ENCODE measurements at places on chromosomes 16 and 17.

- DNase-seq, result no peak
Observed at GRCh38 chr17:60351012-60351695, 40.8 kb downstream of the USP32 start.

DNA sequence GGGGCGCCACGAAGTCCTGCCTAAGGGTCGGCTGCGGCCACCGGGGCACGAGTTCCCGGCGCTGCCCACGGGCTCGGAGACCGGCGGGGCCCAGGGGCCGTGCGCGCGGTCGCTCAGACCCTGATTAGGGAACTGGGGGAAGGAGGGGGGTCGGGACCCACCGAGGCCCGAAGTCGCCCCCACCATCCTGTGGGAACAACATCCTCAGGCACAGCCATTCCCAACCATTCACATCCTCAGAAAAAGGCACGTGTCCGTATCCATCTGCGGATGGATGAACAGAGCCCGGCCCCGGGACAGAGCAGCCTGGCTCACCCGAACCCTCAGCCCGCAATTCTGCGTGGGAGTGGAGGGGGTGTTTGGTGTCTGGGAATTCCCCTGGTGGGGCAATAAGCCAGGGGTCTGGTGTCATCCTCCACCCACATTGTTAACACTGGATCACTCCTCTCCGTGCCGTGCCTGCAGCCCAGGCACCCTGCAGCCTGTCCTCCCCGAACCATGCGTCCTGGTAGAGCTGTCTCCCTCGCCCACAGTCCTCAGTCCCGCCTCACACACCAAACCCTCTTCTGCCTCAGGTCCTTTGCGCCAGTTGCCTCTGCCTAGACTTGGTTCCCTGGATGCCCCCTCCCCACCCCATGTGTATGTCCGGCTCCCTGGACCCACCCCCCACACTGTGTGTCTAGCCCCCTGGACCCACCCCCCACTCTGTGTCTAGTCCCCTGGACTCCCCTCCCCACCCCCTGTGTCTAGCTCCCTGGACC lies 789 bp upstream of the CCDC57 start:
- DNase-seq, result no peak

DNA sequence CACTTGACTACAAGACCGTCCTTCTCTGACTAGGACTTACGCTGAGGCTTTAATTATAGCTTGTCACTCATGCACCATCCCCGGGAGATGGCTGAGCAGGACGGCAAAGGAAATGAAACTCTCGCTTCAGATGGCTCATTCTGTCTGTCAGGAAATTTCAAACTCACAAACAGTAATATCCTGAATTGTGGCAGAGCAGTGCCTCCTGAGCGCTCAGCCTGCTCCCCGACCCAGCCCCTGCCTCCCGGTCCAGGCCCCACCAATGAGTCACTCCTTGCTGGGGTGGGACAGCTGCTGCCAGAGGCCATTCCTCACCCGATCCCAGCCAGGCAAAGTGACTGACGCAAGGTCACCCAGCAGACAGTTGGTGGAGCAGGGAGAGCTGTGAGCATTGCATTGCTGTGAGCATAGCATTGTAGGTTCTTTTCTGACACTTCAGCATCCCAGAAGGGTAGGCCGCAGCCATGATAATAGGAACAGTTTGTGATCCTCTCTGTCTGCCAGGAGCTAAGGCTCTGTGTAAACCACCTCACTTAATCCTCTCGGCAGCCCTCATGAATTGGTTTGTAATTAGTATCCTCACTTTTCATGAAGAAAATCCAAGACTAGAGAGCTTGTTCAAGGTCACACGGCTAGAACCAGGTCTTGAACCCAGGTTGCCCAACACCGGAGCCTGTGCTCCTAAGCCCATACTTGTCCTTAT lies 20.9 kb downstream of the CCDC182 start:
- DNase-seq, result no peak

- DNase-seq, result peak; percentile 87
Observed at GRCh38 chr17:15260376-15261257, 4.5 kb downstream of the PMP22 start.

- no peak for DNase-seq
Observed at GRCh38 chr16:68231384-68232136, 4.4 kb downstream of the ESRP2 start.

DNA sequence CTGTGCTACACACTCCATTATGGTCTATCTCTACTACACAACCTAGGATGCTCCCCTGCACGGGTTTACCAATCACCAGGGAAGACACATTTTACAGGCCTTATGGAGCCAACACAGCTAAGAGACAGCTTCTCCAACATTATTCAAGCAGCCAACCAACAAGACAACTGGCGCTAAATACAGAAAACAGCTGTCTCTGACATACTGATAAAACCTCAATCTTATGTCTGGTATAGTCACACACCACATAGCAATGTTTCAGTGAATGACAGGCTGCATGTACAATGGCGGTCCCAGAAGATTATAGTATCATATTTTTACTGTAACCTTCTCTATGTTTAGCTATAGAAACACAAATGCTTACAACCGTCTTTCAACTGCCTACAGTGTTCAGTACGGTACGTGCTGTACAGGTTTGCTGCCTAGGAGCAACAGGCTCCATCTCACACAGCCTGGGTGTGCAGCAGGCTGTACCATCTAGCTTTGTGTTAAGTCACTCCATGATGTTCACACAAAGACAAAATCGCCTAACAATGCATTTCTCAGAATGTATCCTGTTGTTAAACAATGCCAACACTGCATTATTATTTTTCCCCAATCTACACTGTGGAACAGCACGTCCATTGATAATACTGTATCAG lies 10.9 kb downstream of the USP22 start:
- DNase-seq, result no peak

DNA sequence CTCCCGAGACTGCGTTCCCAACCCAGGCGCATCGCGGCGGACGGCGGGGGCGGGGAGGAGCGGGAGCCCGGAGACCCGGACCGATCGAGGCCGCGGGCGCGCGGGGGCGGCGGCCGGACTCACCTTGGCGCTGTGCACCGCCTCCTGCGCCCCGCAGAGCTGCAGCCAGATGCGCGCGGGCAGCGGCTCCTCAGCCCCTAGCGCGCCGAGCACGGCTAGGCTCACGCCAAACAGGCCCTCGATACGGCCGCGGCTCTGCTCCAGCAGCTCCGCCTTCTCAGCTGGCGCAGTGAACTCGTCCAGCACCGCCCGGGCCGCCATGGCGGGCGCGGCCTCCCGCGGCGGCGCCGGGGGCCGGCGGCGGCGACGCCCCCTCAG lies 339 bp downstream of the N4BP1 start:
- DNase-seq, result peak; percentile 16

- no peak for DNase-seq
Observed at GRCh38 chr16:8713635-8714172, 39.3 kb downstream of the ABAT start.

DNA sequence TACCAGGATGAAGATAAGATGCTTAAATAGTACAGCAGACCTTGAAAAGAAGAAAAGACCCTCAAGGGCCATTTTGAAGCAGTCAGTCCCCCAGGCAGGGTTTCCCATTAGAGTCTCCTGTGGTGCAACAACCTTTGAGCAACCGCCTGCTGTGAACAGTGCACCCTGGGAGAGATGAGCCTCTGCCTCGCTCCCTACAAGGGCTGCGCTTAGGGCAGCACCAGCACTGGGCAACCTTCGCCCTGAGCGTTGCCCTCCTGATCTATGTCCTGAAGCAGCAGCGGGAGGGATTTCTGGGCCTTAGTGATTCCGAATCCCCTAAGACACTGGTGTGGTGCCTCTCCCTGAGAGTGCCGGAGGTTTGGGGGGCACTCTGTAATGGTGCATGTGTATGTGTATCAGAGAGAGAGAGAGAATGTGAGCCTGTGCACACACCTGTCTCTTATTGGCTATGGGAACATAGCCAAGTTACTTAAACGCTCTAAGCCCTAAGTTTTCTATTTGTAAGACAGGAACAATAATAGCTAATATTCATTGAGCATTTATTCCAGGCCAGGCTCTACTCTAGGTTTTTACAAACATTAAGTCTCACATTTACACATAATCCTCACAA lies 25.2 kb upstream of the ABCC12 start:
- DNase-seq, result no peak

DNA sequence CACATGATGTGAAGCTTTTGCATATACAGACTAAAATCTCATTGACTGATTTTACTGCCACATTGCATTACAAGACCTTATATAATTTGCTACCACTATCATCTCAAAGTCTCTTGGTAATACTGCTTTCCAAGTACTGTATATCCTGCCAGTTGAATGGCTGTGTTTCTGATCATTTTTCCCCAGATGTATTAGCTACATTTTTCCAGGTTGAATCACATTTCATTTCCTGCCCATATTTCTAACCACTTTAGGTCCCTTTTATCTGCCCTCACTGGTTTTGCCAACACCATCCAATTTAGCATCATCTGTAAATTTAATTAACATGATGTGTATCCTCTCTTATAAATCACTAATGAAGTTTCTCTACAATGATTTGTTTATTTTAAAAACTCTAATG lies 365.7 kb upstream of the PMFBP1 start:
- DNase-seq, result peak; percentile 38

- DNase-seq, result no peak
Observed at GRCh38 chr16:76278086-76278485, 885 bp downstream of the CNTNAP4 start.

- no peak for DNase-seq
Observed at GRCh38 chr16:62755938-62756337, 719.7 kb upstream of the CDH8 start.

DNA sequence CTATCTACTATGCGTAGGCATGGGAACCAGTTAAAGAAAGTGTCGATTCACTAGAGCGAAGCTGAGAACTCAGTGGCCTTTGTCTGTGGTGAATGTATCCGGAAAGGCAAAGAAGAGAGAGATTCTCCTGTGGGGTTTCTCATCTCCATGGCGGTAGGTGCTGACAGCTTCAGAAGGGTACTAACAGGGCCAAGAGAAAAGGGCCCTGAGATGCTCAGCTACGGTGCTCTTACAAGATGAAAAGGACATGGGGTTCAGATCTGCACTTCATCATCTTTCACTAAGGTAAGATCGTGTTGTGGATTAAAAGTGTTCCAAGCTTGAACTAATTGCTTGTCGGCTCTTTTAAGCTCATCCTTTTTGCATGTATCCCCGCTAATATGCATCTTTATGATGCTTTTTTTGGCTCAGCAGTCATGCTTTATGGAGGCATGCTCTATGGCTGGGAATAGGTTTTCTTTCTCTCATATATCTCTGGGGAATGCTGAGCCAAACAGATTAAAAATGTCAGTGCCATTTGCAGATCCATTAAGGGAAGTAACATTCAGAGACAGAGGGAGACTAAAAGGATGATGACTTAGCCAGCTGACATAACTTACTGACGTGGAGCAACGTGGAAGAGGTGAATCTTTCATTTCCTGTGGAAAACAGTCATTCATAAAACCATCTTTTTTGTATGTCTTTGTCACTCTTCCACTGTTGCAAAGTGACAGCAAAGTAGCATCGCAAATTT lies 29.9 kb downstream of the KCNJ16 start:
- no peak for DNase-seq

DNA sequence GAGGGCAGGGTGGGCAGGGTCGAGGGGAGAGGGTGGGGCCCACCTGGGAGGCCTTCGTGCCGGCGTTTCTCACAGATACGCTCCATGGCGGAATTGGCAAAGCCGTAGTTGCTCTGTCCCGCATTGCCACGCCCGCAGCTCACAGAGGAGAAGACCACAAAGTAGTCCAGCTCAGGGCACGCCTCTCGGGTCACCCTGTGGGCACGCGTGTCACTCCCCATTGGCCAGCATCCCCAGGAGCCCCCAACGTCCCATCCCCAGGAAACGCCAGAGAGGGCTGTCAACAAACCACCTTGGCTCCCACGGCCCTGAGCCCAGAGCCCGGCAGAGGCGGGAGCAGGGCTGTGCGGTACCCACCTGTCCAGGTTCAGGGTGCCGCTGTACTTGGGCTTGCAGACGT lies 16.1 kb downstream of the FASN start:
- DNase-seq, result no peak

DNA sequence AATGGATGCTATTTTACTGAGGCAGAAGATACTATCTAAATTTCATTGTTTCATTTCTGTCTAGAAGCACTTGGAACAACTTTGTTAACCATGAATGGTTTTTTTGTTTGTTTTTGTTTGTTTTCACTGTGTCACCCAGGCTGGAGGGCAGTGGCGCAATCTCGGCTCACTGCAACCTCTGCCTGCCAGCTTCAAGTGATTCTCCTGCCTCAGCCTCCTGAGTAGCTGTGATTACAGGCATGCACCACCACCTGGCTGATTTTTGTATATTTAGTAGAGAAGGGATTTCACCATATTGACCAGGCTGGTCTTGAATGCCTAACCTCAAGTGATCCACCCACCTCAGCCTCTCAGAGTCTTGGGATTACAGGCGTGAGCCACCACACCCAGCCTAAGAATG lies 40.5 kb downstream of the ABHD15 start:
- no peak for DNase-seq

- DNase-seq, result no peak
Observed at GRCh38 chr17:21100636-21101035, 26.1 kb upstream of the DHRS7B start.

DNA sequence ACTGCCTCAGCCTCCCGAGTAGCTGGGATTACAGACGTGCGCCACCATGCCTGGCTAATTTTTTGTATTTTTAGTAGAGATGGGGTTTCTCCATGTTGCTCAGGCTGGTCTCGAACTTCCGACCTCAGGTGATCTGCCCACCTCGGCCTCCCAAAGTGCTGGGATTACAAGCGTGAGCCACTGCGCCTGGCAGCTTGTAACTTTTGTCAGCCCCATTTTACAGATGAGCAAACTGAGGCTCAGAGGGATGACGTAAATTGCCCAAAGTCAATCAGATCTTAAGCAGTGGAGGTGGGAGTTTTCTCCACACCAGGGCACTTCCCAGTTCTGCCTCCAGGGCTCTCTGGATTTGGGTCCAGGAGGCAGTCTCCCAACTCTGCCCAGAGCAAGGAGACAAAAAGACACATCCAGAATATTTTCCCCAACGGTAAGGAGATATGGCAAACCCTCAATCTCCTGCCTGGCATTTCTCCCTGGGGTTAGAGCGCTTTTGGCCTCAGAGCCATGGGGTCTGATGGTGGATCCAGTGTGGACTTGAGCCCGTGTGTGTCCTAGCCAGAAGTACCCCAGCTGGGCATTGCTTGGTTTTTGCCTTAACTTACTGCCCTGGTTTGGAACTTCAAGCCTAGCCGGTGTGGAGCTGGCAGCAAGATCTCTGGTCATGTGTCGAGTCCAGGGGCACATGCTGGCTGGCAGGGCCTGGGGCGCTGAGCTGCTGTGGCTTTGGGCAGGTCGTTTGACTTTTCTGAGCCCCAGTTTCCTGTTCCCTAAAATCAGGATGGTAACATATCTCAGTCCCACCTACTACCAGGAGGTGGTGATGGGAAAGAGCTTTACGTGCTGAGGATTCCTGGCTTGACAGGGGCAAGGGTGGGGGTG lies 3.4 kb downstream of the ADAM11 start:
- no peak for DNase-seq

- no peak for DNase-seq
Observed at GRCh38 chr17:42287305-42287976, 857 bp upstream of the STAT5A start.

DNA sequence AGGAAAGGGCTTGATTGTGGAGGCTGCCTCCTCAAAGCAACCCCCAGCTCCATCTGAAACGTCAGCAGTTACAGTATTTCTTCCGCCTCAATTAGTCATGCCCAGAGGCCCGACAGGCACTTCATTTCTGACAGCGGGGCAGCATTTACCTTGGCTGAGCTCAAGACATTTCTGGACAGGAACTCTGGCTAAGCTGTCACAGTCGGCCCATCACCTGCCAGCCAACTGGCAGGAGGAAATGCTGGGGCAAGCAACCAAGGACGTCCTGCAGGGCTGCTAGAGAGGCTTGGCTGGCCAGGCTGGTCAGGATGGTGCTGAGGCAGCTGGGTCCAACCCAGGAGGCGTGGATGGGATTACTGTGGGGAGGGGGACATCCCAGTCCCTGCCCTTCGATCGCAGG lies 27.8 kb downstream of the PLXDC1 start:
- no peak for DNase-seq
